IPS DF 6.9 (cell line): ENCODE measurements at places on chromosomes 16 and 17.

- DNase-seq: no peak
Observed at GRCh38 chr17:17509601-17510425, 13.6 kb upstream of the RASD1 start.

GRCh38 chr17:63961355-63962212 is 11.1 kb downstream of the SCN4A start:
- peak; percentile 94 for DNase-seq

GRCh38 chr17:29177541-29177870 is 2.7 kb downstream of the MYO18A start:
- no peak for DNase-seq

- no peak for DNase-seq
Observed at GRCh38 chr16:81376880-81377279, 62.1 kb downstream of the GAN start.

DNA sequence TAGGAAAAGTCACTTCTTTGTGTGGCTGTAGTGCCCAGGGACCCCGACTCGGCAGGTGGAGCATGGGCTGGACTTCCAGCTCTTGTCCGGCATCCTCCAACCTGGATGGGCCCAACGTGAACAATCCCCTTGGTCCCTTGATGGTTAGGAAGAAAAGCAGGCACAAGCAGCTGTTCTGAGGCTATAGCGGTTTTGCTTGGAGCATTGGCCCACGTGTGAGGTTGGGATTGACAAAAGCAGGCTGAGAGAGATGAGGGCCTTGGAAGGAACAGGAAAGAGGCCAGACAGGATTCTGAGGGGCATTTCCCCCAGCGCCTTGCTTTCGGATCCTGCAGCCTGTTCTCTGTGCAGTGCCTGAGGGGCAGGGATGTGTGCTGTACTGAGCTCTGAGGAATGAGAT is 28.1 kb downstream of the SCNN1B start:
- no peak for DNase-seq

DNA sequence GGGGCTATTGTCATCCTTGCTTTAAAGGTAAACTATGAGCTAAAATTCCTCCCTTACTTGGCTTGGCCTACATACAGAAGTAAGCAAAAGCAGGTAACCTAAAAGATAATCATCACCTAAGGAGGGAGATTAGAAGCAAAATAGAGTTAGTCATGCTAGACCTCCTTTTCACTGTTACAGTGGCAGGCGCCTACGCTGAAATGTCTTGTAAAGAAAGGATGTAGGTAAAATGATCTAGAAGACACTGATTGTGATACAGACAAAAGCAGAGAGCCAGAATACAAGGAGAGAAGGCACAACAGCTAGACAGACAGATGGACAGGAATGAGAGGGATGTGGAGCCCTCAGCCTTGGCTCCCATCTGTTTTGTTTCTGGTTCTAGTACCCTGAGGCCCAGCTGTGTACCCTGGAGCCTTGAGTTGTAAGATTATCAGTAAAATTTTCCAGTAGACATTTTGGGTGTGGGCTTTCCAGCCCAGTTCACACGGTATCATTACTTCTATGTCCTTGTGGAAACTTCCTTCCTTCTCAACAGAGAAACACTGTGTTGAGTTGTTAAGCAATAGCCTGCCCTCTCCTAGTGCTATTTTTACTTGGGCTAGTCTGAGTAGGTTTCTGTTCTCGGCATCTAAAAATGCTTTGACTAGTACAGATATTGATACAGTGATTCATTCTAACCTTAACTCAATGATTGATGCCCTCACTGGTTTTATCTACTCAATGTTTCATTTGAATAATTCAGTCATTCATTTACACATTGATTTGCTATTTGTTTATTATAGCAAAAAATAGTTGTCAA is 7.7 kb upstream of the C16orf78 start:
- DNase-seq: no peak

DNA sequence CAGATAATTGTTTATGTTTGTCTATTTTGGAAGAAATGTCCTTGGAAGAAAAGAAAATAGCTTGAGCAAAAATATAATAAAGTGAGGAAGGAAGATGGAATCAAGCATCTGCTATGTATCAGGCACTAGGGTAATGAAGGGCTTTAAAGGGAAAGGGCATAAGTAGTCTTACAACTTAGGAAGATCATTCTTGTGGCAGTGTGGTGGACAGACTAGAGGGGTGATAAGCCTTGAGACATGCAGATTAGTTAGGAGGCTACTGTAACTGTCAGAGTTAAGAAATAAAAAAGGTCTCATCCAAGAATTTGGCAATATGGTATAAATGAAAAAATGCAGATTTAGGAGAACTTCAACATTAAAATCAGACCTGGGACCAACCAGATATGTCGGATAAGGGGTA is 14.9 kb downstream of the FAM222B start:
- DNase-seq: no peak

DNA sequence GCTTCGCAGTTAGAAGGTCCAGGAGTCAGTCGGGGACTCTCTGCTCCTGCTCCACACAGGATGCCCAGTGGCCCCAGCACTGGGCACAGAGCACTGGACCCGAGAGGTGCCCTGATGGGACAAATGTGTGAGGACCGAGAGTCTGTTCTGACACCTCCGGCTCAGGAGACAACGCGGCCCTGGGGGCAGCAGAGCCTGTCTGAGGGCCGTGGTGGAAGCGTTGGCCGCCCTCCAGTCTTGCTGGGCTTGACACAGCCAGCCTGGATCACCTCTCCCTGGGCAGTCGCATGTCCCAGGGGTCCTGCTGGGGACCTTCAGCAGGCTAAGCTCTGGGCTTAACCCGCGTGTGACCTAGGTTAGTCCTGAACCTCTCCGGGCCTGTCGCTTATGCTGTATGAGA is 23.1 kb downstream of the LGALS9 start:
- DNase-seq: no peak

DNA sequence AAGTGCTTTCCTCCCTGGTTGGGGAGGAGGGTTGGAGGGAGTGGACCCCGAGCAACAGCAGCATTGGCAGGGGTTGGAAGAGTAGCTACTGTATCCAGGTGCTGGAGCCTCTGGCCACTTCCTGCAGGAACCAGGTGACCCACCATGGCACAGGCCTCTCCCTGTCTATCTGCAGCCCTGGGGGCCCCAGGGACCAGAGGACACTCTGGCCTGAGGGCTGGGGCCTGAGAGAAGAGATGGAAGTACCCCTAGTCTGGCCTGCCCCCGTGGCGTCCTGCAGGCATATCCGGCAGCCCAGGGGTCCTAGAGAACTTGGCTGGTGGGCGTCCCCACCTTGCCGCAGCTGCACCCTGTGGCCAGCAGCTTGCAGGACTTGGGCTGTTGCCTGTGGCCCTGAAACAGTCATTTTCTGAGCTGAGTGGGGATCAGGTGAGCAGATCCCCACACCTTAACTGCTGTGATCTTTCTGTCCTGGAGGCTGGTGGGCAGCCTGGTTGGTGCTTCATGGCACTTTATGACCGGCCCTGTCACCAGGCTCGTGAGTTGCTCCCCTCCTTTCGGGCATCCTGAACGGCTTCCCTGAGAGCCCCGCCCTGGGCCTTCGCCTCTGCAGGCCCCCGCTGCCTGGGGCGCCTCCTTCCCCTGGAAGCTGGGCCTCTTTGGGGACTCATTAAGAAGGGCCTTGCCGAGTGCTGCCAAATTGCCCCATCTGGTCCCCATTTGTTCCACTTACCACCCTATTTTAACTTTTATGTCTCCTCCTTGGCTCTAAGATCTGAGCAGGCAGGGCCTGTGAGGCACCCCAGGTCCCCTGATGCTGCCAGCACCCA is 298.6 kb downstream of the SEC14L1 start:
- DNase-seq: no peak

GRCh38 chr16:75787440-75787839 is 61.1 kb upstream of the CPHXL start:
- DNase-seq: no peak

DNA sequence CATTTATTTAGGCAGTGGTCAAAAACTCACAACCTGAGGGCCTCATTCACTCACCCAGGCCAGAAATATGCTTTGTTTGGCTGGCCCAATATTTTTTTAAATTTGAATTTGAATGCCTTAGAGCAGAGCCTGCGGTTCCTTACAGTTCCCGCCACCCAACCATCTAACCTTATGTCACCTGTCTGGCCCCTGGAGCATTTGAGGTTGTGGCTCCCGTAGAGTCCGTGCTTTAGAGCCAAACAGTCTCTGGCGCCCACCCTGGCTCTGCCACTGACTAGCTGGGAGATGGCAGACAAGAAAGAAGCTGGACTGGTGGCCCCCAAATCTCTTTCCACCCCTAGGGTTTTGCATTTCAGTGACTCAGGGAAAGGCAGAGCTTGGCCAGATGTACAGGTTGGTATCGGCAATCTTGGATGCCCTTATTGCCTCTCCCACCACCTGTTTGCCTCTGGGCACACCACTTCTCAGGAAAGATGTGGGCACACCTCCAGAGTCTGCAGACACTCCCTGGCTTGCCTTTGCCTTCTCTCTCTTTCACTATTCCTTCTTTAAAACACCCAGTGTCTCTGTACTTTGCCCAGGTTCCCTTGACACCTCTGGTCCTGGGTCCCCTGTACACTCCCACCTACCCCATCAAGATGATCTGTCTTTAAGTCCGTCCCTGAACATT is 1.9 kb upstream of the MAP3K14 start:
- no peak for DNase-seq

GRCh38 chr17:74117999-74118421 is 85.5 kb upstream of the RPL38 start:
- DNase-seq: peak; percentile 20

DNA sequence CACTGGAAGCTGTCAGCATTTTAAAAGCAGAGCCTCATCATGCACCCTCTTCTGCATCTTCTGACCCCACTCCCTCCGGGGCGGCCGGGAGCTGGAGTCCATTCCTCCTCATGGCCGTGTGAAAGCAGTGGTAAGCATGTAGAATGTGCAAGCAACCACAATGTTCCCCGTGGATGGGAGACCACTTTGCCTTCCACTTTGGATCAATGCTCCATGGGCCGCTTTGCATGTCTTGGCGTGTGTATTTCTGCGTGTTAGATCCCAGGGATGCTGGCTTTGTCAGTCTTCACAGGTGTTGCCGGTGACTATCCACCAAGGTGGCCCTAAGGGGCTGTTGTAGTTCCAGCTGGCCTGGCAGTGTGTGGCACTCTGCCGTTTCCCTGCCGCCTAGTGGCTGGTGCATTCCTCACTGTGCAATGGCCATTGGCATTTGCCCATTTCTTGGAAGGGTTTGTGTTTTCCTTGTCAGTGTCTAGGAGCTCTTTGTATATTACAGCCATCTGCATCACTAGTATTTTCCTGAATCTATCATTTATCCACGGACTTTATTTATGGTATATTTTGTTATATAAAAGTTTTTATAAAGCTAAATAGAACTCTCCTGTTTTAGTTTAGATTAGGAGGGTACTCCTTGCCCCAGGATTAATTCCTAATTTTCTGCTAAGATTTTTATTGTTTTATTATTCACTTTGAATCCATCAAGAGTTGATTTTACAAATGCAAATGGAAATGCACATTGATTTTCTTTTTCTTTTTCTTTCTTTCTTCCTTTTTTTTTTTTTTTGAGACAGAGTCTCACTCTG is 5.8 kb upstream of the ALDH3A1 start:
- DNase-seq: no peak

DNA sequence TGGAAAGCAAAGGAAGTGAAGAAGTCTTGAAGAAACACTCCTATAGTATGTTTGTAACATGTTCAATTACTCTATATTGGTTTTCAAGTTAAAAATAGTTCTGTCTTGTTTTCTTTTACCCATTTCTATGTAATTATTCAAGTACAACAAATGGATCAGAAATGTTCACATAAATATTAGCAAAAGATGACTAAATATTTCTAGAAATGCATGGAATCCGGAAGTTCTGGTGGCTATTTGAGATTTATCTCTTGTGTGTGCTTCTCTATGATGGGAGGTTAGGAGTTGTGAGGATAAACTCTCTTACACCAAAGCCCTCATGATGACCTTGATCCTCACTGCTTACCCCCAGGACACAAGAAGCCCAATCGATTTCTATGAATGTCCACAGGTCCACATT is 237.5 kb downstream of the CDH8 start:
- DNase-seq: no peak

- no peak for DNase-seq
Observed at GRCh38 chr16:3793161-3793576, 75.8 kb upstream of the TRAP1 start.

DNA sequence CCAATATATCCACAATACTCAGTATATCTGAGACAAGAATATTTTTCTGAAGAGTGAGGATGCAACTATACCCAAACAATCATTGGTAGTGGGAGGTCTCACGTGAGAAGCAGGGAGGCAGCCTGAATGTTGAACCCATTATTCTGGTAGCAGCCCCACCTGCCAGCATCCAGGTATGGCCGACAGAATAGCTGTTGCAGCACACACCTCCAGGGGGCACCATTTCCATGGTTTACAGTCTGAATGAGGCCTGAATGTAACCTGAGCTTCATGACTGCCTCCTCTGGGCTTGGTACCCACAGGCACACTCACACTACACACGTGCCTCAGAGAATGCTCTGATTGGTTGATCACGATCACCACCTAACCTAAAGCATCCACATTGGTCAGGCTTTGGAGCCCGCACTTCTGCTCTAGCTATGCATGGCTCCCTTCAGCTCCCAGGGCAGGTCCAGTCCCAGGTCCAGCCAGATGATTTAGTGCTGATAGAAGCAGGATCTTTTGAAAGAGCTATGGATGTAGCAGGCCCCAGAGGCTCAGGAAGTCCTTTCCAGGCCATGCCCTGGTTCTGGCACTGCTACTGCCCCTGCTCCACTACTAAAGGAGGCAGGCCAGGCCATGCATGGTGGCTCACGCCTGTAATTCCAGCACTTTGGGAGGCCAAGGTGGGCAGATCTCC is 11.0 kb upstream of the CBFB start:
- peak; percentile 96 for DNase-seq

DNA sequence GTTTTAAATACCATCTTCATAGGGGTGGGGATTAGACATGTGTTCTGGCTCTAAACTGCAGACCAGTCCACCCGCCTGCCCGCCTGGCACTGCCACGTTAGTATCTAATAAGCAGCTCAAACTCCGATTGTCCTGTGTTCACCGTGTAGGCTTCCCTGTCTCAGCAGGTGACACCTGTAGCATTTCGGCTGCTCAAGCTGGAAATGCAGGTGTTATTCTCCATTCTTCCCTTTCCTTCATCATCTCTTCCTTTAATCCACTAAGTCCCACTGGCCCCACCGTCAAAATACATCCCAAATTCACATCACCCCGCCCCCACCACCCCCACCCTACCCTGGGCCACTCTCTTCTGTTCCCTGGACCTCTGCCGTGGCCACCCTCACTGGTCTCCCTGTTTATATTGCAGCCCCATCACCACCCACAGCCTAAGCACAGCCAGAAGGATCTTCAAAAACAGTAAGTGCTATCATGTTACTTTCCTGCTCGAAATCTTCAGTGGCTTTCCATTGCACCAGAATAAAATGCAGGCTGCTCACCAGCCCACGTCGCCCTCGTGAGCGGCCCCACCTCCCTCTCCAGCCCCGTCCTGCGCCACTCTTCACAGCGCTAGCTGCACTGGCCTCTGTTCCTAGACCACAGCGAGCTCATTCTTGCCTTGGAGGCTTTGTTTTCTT is 65.1 kb downstream of the RTN4RL1 start:
- no peak for DNase-seq

- no peak for DNase-seq
Observed at GRCh38 chr17:79154951-79155585, 80.4 kb downstream of the ENGASE start.

DNA sequence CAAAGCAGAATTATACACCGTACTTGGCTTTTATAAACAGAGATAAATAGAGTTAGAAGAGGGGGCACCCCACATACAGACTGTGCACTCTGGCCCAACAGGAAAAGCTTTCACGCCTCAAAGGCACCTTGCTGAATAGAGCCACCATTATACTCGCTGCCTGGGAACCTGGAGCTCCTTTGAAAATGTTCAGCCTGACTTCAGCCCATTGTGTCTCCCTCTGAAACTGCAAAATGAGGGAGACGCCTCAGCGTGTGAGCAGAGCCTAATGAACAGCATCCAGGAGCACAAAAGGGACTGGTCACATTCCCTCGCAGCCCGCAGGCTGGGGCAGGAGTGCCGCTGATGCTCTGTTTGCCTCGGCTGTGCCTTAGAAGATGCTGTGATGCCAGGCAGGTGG is 46.3 kb downstream of the ABCC12 start:
- DNase-seq: no peak
